Pancreas (tissue), 10 donors: ENCODE measurements at places on chromosomes 4 and X.

DNA sequence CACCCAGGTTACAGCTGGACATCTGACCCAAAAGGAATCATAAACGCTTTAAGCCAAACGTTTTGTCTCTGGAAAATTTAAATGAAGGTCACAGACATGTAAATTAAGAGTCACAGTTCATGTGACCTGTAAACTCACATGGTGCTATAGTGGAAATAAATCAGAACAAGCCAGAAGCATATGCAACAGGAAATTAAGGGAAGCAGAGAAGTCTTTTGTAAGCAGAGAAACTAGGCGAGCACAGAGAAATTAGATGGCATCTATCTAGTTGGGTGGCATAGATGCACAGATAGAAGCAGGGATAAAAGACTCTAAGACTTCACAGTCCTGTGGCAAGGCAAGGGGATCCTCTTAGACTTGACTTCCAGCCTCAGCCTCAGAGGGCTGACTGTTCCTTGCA, 264.8 kb downstream of the GASK1B start:
- no peaks in the 10 kb centered on the region for H3K4me1 ChIP-seq
- no peaks in the 10 kb centered on the region for H3K27me3 ChIP-seq
- H3K4me3 ChIP-seq = no peak overlapping the region
- DNase-seq = no peak

DNA sequence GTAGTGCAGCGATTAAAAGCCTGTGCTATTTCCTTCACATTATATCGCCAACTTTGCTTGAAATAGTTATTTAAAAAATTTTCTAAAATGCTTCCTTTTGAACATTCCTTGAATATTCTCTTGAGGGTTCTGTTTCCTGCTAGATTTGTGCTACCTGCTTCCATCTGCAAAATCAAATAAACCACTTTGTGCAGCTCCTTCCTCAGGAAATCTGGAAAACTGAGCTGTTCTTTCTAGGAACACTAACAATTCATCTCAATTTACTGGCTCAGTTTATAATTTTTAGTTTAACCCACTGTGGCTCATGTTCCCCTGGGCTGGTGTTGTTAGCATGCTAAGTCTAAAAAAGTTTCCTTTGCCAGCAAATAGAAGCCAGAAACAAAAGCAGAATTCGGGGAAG, 88.1 kb upstream of the LCORL start:
- no peaks in the 10 kb centered on the region for H3K36me3 ChIP-seq
- H3K27ac ChIP-seq = no peak overlapping the region
- no peak for DNase-seq
- no peak overlapping the region for H3K4me3 ChIP-seq
- H3K4me1 ChIP-seq = no peaks in the 10 kb centered on the region

GRCh38 chr4:97912156-97912555, 231.1 kb downstream of the STPG2 start:
- no peak overlapping the region for H3K4me3 ChIP-seq
- no peaks in the 10 kb centered on the region for H3K36me3 ChIP-seq
- no peaks in the 10 kb centered on the region for H3K27me3 ChIP-seq
- no peaks in the 10 kb centered on the region for H3K4me1 ChIP-seq

GRCh38 chrX:26649534-26649933, 433.6 kb downstream of the MAGEB5 start:
- DNase-seq = no peak
- no peak overlapping the region for H3K27ac ChIP-seq
- no peak overlapping the region for H3K4me3 ChIP-seq
- no peaks in the 10 kb centered on the region for H3K27me3 ChIP-seq
- H3K4me1 ChIP-seq = no peaks in the 10 kb centered on the region
- H3K36me3 ChIP-seq = no peaks in the 10 kb centered on the region

DNA sequence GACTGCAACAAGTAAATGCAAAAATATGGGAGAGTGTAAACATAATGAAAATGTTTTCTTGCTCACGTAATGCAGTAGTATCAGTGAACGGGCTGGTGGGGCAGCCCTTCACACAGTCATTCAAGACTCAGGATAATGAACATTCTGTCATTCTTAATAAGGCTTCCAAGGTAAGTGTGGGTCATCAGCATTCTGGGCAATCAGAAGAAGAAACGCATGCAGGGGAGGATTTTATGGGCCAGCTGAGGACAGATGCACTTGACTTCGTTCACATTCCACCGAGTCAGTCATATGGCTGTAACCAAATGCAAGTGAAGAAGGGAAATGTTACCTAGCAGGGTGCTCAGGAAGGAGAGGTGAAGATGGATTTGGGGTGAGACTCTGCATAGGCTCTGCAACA, 68.0 kb upstream of the MAP9 start:
- H3K4me3 ChIP-seq = no peak overlapping the region
- no peak for DNase-seq
- no peaks in the 10 kb centered on the region for H3K4me1 ChIP-seq
- no peak overlapping the region for H3K27ac ChIP-seq
- H3K27me3 ChIP-seq = no peaks in the 10 kb centered on the region

- H3K4me1 ChIP-seq = no peaks in the 10 kb centered on the region
- peaks cover 8% of the 10 kb centered on the region for H3K27me3 ChIP-seq
- peak; percentile 75 for DNase-seq
- H3K4me3 ChIP-seq = peak within 1 kb of the TSS; percentile 32
- H3K36me3 ChIP-seq = no peaks in the 10 kb centered on the region
Observed at GRCh38 chrX:100636321-100636991, at the start of gene TSPAN6. TSPAN6 (minus strand) TSS chrX:100636806; CDS start chrX:100636694, 112 bp downstream.

DNA sequence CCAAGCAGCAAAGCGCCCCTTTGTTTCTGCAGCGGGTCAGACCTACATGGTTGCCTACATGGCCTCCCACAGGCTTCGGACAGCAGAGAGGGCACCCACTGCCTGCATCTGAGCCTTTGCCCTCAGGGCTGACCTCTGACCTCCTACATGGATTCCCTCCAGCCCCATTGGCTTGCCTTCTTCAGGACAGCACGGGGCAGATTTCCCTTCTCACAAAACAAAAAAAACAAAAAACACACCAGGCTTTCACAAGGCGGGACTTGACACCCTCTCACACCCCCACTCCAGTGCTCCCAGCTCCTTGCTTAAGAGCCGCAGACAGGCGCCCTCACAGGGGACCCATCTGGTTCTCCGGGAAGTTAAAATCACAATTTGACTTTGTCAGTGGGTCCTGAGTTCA, 32.9 kb downstream of the ZFYVE28 start:
- no peak overlapping the region for H3K27ac ChIP-seq
- no peaks in the 10 kb centered on the region for H3K36me3 ChIP-seq
- H3K4me1 ChIP-seq = no peaks in the 10 kb centered on the region
- H3K27me3 ChIP-seq = no peaks in the 10 kb centered on the region
- no peak for DNase-seq
- no peak overlapping the region for H3K4me3 ChIP-seq

DNA sequence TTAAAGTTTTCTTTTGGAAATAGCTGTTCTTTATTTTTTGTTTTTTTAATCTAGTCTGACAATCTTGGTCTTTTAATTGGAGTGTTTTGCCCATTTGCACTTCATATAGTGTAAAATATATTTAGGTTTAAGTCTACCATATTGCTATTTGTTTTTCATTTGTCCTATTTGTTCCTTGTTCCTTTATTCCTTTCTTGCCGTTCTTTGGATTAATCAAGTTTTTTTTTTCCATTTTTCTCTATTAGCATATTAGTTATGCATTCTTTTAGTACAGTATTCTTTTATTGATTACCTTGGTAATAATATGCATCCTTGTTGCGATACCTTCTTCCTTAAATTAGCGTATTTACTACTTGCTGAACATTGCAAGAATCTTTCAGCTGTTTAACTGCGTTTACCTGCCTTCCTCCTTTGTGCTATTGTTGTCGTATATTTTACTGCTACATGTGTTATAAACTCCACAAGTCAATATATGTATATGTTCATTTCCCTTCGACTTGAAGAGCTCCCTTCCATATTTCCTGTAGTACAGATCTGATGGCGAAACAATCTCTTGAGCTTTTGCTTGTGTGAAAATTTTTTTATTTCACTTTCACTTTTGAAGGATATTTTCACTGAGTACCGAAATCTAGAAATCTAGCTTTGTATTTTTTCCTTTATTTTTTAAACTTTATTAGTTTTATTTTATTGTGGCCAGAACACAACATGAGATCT, 23.9 kb upstream of the RNF212 start:
- peaks cover 3% of the 10 kb centered on the region for H3K4me1 ChIP-seq
- no peak overlapping the region for H3K4me3 ChIP-seq
- H3K27ac ChIP-seq = no peak overlapping the region
- H3K27me3 ChIP-seq = no peaks in the 10 kb centered on the region

DNA sequence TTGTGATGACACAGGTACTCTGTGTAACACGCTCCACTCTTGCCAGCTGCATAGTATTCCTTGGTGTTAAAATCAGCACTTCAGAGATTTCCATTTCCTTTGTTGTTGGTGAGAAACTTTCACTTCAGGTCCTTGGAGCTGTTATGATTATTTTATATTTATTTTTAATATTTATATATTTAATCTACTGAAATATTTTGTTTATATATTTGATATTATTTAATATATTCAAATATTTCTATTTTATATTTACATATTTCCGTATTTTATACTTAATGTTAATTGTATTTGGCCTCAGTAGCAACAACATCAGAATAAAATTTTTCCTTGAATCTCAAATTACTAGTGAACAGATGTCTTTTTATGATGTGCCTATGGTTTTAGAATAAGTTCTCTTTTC, 225.3 kb downstream of the MAGEB17 start:
- H3K27ac ChIP-seq = no peak overlapping the region
- no peaks in the 10 kb centered on the region for H3K36me3 ChIP-seq
- DNase-seq = no peak
- H3K4me3 ChIP-seq = no peak overlapping the region
- no peaks in the 10 kb centered on the region for H3K4me1 ChIP-seq

GRCh38 chrX:153349952-153350351, 16.0 kb downstream of the ZNF275 start:
- no peaks in the 10 kb centered on the region for H3K36me3 ChIP-seq
- no peaks in the 10 kb centered on the region for H3K4me1 ChIP-seq
- H3K27ac ChIP-seq = no peak overlapping the region
- DNase-seq = no peak
- no peak overlapping the region for H3K4me3 ChIP-seq

GRCh38 chr4:113012786-113013185, 36.7 kb upstream of the ANK2 start:
- H3K27ac ChIP-seq = no peak overlapping the region
- no peaks in the 10 kb centered on the region for H3K27me3 ChIP-seq
- H3K36me3 ChIP-seq = no peaks in the 10 kb centered on the region
- DNase-seq = no peak
- no peaks in the 10 kb centered on the region for H3K4me1 ChIP-seq
